ENCODE measurements at places on chromosomes 3 and 15.

- no peaks in the 10 kb centered on the region for H3K27me3 ChIP-seq
- no peaks in the 10 kb centered on the region for H3K4me1 ChIP-seq
- peak overlapping the region; percentile 52 for H3K27ac ChIP-seq
- H3K36me3 ChIP-seq, result no peaks in the 10 kb centered on the region
- H3K4me3 ChIP-seq, result no peak overlapping the region
Measured at GRCh38 chr3:136898549-136898948, 36.5 kb downstream of the NCK1 start.

DNA sequence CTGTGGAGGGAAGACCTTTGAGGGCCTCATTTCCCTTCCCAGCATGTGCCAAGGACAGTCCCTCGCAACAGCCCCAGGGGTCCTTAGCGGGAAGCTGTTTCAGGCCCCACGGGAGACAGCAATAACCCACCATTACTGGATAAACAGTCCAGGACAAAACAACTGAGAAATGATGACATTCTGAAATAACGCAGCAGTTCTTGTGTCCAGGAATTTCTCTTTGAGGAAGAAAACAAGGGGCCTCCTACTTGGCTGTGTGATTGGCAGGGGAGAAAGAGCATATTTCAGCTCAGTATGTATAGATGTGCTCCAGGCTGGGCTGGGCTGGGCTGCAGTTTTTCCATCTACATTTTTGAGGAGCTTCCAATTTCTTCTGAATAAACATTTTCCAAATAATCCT is 82.2 kb upstream of the THBS1 start:
- no peak overlapping the region for H3K4me3 ChIP-seq
- H3K36me3 ChIP-seq, result no peaks in the 10 kb centered on the region
- H3K27me3 ChIP-seq, result no peaks in the 10 kb centered on the region

GRCh38 chr3:195182470-195182795 is 88.5 kb downstream of the XXYLT1 start:
- peak overlapping the region; percentile 73 for H3K27ac ChIP-seq
- H3K36me3 ChIP-seq, result no peaks in the 10 kb centered on the region
- H3K4me3 ChIP-seq, result no peak overlapping the region
- DNase-seq, result peak; percentile 46
- H3K27me3 ChIP-seq, result no peaks in the 10 kb centered on the region
- peaks cover 6% of the 10 kb centered on the region for H3K4me1 ChIP-seq

DNA sequence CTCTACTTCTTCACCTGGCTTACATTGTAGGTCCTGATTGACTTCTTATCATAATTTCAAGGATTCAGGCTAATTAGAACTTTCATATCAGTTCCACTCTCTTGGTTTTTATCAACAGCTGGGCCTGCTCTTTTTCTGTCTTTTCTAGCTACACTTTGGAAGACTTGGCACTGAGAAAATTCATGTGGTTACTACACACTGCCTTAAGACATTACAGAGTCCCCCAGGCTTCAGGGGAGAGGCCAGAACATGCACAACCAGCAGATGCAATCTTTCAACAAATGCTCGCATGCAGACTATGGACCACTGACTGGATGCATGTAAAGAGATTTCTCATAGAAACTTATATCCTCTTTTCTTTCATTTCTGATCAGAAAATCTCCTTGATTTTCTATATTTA is 423.5 kb downstream of the TUSC7 start:
- H3K27ac ChIP-seq, result no peak overlapping the region
- no peaks in the 10 kb centered on the region for H3K4me1 ChIP-seq
- no peak for DNase-seq
- no peak overlapping the region for H3K4me3 ChIP-seq
- no peaks in the 10 kb centered on the region for H3K27me3 ChIP-seq

- H3K4me1 ChIP-seq, result no peaks in the 10 kb centered on the region
- H3K36me3 ChIP-seq, result no peaks in the 10 kb centered on the region
- H3K4me3 ChIP-seq, result peak overlapping the region; percentile 31
- DNase-seq, result no peak
Measured at GRCh38 chr3:196207159-196207832, 3.9 kb downstream of the ZDHHC19 start.
